Inflammatory macrophage treated with lipopolysaccharide for 4 hours (primary cell): ENCODE measurements at places on chromosomes 7 and 10.

DNA sequence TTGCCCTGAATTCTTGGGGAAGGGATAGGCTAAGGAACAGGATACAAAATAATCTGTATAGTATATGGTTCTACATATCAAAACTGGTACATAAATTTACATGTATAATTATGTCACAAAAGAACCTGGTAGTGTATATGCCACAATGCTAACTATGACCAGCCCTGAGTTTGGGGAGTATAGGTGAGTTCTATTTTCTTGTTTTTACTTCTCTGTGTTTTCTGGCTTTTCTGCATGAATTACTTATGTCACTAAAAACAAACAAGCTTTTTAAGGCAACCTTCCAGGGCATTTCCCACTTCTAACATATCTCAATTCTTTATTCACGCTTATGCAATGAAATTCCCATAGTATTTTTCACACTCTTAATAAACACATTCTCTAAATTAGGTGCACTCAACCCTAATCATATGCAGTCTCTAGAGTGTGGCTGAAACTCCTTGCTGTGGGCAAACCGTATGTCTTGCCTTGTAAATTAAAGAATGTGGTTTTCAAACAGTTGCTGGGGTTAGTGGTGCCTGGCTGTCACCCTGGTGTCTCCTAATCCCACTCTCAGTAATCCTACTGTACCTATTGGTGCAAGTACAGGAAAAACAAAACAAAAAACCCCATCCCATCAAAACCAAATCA is 14.0 kb upstream of the INSIG1 start:
- no peak for DNase-seq

DNA sequence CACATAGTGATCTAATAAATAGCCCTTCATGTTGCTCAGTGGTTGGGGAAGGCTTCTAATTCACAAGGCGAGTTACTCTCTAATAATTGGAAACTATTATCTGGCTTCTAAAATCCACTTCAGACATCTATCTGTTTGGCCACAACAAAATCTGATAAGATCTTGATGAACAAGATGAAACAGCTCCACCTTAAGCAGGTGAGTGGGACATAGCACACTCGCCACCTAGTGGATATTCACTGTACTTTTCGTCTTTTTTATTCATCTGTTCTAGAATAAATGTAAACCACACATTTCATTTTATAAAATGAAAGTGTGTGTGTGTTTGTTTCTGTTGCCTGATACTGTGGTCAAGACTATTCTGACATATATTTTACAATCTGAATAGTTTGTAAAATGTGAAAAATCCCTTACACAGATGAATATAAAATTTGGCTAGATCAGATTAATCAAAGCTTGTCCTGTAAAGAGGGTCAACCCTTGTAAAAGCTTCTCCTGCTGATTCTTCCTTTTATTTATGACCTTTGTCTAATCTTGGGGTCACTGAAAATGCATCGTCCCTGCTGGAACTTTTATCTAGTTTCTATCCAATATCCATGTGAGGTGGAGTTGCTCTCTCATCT is 26.5 kb upstream of the CNTNAP2 start:
- peak; percentile 5 for DNase-seq

GRCh38 chr10:69802424-69803161 is 887 bp downstream of the COL13A1 start:
- no peak for DNase-seq

GRCh38 chr7:42720991-42721796 is 190.7 kb downstream of the C7orf25 start:
- DNase-seq = no peak

DNA sequence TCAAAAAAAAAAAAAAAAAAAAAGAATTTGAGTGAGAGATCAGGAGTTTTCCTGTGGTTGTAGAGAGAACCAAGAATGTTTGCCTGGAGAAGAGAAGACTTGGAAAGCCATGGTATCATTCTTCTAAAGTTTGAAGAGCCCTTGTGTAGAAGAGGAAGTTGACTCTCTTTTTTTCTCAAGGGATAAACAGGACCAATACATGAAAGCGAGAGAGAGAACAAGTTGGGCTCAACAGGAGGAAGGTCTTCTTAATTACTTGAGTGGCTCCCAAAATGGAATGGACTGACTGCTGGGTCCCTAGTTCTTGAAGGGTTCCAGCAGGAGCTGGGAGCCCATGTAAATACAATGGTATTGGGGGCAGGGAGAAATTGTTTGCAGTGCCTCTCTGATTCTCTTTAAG is 173.3 kb upstream of the ADO start:
- DNase-seq = no peak

GRCh38 chr7:126449611-126450268 is 803.0 kb downstream of the GRM8 start:
- DNase-seq = no peak

- DNase-seq = no peak
These were observed 23.6 kb upstream of the CREB3L2 start for GRCh38 chr7:138025215-138026186.

- DNase-seq = no peak
These were observed 498.1 kb downstream of the PLXNA4 start for GRCh38 chr7:132077971-132078685.

DNA sequence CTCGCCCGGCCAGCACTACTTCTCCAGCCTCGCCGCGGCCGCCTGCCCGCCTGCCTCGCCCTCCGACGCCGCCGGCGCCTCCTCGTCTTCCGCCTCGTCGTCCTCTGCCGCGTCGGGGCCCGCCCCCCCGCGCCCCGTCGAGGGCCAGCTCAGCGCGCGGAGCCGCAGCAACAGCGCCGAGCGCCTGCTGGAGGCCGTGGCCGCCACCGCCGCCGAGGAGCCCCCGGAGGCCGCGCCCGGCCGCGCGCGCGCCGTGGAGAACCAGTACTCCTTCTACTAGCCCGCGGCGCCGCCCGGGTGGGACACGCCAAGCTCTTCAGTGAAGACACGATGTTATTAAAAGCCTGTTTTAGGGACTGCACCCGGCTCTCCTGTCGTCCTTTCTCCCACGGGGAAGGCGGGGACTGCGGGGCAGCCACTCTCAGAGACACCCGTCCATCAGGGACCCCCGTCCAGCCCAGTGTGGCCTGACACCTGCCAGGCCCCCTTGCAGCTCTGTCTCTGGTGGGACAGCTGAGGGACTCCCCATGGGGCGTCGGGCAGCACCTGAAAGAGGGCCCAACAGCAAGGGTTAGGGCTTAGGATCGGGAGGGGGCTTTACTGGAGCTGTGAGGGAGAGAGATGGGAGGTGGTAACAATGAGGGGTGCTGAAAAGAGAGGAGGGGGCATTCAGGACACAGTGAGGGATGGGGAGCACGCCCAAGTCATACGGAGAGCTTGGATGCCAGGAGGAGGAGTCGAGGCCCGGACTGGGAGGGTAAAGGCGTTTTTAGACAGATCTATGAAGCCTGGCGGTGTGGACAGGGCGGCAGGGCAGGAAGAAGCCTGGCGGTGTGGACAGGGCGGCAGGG is 34.7 kb downstream of the SPDYE6 start:
- DNase-seq = peak; percentile 8

DNA sequence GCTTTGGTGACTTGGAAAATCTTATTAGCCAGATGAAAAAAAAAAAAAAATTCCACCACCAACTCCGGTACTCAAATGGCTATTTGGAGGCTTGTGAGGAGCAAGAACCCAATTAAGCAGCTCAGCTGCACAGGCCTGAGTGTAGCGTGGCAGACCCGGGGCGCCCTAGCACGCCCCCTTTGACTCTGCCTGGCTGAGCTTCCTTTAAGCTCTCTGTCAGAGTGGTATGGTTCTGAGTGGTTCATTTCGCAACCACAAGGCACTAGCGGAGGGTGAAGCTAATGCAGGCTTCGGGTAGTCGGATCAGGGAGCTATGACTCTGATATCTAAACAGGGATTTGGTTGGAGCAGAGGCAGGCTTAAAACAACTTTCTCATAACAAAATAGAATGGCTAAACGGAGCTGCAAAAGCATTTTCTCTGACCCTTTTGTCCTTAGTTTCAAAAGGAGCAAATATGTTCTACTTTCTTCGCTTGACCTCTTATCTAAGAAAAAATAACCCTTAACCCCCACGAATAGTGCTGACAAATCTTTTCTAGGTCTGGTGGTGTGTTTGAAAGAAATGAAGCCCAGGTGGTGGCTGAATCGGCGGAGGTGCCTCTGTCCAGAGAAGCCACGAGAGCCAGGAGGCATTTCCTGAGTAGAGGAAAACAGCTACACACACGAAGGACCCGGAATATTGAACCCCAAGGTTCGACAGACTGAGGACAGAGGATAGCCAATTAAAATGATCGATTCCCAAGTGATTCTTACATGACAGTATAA is 285.4 kb upstream of the GLI3 start:
- no peak for DNase-seq

DNA sequence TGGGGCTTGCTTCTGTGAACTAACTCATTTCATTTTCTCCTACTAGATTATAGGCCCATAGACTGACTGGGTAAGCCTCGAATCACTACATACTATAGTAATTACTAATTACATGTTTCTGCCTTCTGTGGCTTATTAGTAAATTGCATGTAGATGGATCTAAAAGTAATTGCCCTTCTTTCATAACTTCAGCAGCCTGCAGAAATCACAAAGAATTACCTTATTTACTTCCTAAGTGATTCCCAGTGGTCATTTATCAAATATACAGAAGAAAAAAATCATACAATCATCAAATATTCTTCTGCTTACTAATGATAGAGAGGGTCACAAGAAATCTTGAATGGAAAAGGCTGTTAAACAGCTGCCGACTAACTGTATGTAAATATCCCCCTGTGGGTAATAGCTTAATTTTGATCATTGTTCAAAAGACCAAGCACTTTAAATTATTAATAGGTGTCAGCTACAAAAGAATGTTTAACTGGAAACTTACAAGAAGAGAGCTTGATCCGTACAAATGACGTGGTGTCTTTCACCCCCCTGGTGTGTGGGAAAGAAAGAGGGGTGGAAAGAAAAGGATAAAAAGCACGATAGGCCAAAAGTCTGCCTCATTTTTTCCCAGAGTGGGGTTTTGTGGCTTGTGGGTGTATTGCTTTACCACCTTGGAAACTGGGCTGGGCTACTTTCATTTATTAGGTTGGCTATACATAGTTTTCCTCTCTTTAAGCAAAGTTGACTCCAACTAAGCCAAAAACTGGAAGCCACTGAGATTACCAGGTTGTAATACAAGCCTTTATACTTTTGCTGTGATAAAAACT is 361.8 kb upstream of the ZMIZ1 start:
- no peak for DNase-seq

DNA sequence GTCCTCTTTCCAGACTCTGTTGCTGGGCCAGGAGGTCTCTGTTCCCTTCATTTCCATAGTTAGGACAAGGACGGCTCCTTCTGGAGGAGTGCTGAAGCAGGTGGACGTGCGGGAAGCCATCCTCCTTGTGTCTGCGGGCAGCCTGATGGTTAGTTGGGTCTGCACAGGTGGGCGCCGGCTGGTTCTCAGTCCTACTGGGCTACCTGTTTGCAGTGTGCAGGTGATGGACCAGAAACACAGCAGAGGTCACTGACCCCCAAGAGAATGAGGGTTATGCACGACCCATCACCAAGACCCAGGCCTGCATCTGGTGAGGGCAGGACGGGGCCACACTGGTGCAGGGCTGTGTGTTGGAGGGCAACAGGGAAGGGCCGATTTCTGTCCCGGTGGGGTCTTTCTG is 7.8 kb downstream of the RARRES2 start:
- no peak for DNase-seq
